ENCODE measurements at places on chromosomes 1 and 21.

GRCh38 chr1:177928194-177928593, 41.7 kb downstream of the SEC16B start:
- DNase-seq, result no peak

- no peak for DNase-seq
Measured at GRCh38 chr1:98196012-98196411, 275.2 kb upstream of the DPYD start.

DNA sequence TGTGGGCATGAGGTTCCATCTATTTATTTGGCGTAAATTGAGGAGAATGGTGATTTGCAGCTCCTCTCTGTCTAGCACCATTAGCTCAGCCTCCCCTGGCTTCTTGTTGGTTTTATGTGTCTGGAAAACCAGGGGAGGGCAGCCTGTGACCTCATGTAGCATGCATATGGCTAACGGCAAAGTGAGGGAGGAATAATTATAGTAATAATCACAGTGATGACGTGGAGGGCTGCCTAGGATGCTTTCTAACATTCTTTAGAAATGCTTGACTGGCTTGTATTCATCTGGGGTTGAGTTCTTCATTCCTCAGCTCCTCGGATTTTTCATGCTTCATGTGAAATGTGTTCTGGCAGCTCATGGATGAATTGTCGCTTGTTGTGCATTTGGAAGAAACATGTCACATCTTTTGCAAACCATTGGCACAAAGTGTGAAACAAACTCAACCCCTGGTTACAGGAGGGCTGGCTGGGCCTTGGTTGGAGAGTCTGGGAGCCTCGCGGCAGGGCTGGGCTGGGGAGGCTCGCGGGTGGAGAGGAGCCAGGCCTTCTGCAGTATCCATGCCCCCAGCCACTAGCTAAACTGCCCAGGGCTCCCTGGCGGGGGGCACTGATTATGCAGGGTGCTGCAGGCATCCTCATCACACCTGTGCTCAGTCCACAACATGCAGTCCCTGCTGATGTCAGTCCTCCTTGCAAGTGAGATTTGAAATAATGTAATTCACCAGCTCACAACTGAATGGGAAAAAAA, 149.6 kb downstream of the DISC1 start:
- no peak for DNase-seq

- DNase-seq, result no peak
Measured at GRCh38 chr1:187817782-187818181, 989.0 kb downstream of the PLA2G4A start.

GRCh38 chr1:245153081-245153551, 1.7 kb upstream of the KIF26B start:
- peak; percentile 65 for DNase-seq

GRCh38 chr1:27391511-27392095, 819 bp upstream of the GPR3 start:
- peak; percentile 48 for DNase-seq

All from CD4-positive, alpha-beta T cell treated with Interleukin-12 subunit alpha and Interleukin-12 subunit beta, for 1 hour (primary cell).